ENCODE measurements at places on chromosomes 3 and 15.

GRCh38 chr3:171129827-171130226, 103.3 kb upstream of the SLC2A2 start:
- no peak for DNase-seq

DNA sequence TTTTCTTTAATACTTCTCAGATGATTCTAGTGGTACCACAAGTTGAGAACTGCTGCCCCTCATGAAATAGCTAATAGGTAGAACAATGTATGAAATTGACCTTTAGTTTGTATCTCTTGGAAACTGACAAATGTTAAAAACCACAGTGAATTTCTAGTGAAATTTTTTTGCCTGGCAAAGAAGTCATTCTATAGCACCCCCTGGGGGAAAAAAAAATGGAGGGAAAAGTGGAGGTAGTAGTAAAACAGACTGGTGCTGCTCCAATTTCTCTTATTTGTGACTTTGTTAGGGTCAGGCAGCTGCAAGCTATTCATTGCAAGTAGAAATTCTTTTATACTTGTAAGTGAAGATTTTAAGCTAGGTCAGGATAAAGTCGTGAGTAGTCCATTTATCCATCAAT, 605.0 kb downstream of the NLGN1 start:
- DNase-seq: no peak

DNA sequence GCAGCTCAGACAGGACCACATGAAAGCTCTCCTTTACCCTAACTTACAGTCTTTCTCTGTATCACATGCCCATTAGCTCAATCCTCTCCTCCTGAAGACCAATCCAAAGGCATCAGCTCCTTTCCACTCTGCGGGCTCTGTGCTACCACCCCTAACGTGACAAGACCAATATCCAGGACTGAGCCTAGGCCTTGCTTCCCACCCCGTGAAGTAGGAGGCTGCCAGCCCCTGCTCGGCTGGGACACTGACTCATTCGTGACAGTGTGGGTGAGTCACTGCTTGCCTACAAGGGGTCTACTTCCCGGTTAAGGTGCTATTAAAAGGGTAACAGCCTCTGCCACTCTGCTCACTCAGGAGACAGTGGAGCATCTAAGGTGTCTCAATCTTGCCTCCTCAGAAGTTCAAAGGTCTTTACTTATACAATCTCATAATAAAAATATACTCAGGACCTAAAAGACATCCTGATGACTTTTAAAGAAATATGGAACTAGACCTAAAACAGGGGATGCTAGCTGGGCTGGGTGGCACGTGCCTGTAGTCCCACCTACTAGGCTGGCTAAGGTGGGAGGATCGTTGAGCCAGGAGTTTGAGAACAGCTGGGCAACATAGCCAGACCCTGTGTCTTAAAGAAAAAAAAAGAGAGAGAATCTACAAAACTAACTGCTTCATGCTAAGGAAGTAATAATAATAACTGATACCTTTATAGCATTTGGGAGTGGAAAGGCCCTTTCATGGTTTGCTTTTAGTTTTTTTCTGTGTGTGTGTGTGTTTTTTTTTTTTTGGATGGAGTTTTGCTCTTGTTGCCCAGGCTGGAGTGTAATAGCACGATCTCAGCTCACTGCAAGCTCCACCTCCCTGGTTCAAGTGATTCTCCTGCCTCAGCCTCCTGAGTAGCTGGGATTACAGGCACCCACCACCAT, 55.0 kb downstream of the TMEM44 start:
- DNase-seq: no peak

DNA sequence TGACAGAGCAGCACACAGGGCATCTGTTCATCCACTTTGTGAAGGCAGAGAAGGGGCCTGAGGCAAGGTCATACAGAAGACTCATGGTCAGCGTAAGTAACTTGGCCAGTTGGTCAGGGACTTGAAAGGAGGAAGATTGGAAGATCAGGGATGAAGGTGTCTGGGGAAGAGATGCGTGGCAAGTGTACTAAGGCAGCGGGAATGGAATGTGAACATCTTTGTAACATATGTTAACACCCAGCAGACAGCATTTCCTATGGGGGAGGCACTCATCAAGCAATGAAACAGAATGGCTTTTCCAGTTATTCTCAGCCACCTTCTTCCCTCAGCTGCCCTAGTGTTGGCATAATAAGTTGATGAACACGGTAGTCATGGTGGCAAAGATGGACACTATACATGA, 7.8 kb upstream of the RFC4 start:
- no peak for DNase-seq

DNA sequence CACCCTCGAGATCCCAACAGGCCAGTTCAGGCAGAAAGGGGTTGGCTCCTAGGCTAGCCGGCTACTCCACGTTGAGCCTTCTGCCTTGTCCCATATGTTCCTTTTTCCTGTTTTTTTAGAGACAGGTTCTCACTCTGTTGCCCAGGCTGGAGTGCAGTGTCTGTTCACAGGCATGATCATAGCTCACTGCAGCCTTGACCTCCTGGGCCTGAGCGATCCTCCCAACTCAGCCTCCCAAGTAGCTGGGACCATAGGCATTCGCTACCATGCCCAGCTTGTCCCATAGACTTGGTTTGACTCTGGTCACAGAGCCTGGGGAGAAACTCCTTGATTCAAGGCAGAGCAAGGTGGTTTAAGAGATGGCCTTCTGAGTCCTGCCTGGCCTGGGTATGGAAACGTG, 32.3 kb downstream of the ZNF710 start:
- no peak for DNase-seq

DNA sequence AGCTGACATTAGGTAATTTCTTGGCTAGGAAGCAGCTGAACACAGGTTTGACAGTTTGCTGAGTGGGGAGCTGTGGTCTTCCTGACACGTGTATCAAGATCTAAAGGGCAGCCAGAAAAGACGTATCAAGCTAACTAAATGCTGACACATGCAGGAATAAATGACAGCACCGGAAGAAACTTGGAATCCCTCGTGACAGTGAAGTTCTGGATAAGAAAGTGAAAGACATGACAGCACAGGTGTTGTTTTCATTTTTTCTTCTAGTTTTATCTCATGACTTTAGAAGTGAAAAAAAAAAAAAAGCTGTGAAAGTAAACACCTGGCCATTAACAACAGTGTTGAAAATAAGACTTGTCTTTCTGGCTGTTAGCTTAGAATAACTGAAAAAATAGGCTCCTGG, 48.7 kb downstream of the FGF7 start:
- DNase-seq: no peak

DNA sequence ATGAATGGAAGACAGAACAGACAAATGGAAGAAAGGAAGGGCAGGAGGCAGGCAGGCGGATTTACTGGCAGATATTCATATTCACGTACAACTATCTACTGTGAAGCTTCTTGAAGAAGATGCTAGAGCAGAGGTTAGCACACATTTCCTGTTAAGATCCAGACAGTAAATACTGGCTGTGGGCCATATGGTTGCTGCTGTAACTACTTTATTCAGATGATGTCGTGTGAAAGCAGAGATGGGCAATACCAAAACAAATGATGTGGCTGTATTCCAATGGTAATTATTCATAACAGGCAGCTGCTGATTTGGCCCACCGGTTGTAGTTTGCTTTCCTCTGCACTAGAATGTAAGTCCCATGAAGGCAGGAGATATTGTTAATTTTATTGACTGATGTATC, 115.7 kb upstream of the PRTG start:
- DNase-seq: no peak

DNA sequence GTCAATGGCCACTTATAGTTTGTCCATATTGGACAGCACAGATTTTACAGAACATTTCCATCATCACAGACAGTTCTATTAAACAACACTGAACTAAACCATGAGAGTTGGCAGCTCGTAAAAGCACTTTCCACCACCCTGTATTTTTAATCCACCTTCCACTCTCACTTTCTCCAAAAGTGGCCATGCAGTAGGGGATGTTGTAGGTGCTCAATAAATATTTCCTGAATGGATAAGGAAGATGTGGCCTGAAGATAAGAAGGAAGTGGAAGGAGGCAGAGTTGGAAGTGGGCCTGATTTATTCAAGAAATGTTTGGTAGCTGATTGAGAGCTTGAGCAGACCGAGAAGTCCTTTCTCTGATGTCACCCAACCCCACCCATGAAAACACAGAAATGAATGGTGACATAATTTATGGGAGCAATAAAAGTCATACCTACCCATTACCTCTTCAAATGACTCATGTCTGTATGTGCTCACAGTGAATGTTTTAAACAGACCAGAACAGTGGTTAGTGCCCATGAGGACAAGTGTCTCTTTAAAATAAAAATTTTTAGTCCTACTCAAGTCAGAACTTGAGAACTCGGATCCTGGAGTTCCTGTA, 39.6 kb upstream of the CTNNB1 start:
- DNase-seq: no peak

- no peak for DNase-seq
Measured at GRCh38 chr15:48084759-48085590, 35.8 kb upstream of the SLC24A5 start.

DNA sequence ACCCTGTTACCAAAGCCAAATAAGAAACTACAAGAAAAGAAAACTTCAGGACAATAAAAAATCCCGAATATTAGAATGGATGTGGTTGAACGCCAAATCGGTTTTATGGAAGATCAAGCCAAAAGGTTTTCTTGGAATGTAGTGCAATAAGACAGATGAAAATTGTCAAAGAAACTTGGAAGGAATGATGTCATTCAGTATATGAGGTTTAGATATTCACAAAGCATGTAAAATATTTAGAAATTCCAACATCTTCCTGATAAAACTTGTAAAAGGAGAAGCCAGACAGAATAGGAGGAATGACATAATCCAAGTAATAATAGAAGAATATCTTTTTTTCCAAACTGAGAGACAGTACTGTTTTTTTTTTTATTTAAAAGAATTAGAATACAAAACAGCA, 130.3 kb upstream of the ZPLD1 start:
- no peak for DNase-seq

DNA sequence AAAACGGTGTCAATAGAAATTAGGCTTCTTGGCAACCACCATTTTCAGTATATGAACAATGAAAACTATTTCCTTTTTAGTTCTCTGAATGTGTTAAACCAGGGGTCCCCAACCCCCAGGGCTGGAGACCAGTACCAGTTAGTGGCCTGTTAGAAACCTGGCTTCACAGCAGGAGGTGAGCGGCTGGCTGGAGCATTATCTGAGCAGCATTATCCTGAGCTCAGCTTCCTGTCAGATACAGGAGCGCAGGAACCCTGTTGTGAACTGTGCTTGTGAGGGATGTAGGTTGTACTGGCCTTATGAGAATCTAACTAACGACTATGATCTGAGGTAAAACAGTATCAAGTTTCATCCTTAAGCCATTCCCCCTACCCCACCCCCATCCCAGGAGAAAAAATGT, 328.7 kb downstream of the ZBBX start:
- DNase-seq: no peak

DNA sequence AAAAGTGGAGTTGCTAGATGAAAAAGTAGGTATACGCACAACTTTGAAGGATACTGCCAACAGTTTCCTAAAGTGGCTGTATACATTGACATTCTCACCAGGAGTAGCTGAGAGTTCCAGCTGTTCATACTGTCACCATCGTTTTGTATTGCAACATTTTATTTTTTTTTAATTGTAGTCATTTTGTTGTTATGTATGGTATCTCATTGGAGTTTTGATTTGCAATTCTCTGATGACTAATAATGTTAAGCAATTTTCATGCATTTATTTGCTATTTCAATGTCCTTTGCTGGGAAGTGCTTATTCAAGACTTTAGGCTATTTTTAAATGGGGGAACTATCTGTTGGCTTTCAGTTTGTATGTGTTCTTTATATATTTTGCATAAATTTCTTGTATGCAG, 185.1 kb upstream of the TGFBR2 start:
- DNase-seq: no peak

DNA sequence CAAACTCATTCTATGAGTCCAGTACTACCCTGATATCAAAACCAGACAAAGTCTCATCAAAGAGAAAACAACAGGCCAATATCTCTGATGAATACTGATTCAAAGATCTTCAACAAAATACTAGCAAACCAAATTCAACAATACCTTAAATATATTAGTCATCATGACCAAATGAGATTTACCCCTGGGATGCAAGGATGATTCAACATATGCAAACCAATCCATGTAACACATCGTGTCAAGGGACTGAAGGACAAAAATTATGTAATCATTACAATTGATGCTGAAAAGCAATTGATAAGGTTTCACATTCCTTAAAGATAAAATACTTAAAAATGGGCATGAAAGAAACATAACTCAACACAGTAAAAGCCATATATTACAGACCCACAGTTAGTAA, 1476.9 kb downstream of the SI start:
- no peak for DNase-seq

DNA sequence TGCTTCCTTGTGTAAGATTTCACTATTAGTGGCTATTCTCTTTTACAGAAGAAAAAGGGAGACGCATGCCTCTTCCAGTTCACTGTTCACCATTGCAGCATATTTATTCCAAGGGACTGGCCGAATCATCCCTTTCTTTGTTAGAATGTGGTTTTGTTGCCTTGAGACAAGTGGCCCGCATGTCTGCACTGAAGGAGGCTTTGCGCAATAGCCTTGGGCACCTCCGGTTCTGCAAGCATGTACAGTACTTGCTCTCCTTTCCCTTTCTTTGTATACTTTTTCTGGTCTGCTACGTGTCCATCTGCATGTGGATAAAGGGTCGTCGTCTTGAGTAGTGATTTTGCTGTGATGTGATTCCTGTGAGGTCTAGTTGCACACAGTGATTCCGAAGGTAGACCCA, 43.0 kb downstream of the FLNB start:
- DNase-seq: no peak

DNA sequence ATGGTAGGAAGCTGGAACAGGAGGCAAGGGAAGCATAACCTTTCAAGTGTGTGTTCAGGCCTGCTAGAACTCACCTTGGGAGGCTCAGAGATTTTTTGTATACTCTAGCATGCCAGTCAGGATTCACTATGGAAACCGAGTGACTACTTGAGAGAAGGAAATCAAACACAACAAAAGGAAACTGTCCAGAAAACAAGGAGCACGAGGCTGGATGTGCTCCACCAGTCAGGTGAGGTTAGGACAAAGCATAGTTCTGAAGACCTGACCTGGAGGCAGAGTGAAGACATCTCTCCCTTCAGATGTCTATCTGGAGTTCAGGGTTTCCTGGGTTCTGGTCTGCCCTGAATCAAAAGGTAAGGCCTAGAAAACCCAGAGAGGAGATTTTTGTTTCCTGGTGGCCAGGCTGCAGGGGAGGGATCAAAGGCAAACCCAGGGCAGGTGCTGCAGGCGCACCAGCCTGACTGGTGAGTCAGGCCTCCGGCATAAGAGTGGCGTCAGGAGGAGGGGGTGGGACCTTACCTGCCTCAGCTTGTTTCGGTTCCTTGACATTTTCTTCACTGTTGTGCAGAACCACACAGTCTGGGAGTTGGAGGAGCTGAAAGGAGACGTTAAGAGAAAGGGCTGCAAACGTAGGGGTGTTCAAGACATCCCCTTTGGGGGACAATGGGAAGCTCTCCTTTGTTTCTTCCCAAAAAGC, 52.2 kb upstream of the OSBPL11 start:
- DNase-seq: no peak

DNA sequence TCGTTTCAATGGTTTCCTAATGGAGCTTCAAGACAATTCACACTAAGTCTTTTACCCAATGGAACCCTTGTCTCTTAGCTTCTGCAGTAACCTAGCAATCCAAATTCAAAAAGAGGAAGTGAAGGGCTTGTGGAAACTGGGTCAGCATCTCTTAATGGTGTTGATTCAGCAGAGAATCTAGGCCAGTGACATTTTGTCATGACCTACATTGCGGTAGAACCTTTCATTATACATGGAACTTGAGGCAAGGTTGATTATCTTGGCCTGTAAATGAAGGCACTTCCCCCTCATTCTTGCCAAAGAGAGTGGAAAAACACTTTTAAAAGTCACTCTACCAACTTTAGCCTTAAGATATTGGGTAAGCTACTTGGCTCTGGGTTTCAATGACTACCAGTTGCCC, 42.8 kb downstream of the C2CD4B start:
- no peak for DNase-seq
